GDM1 (cell line): ENCODE measurements at places on chromosomes 6 and 20.

DNA sequence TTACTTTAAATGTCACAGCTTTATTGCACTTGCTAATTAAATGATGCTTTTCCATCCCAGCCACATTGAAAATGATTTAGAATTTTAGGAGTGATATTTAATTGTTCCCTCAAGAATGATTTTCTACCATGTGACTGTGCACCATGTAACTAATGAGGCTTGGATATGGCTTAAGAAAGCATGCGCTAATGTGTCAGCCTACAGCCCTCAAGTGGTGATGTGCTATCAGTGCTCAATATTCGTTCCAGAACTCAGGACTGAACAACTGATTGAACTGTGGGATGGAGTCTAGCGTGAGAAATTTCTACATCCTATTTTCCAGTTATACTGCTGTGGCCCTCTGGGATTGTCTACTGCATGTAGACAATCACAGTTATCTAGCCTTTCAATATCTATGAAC is 71.5 kb downstream of the PKIB start:
- no peak for DNase-seq

GRCh38 chr20:45429618-45430017 is 13.7 kb downstream of the PIGT start:
- DNase-seq: no peak

DNA sequence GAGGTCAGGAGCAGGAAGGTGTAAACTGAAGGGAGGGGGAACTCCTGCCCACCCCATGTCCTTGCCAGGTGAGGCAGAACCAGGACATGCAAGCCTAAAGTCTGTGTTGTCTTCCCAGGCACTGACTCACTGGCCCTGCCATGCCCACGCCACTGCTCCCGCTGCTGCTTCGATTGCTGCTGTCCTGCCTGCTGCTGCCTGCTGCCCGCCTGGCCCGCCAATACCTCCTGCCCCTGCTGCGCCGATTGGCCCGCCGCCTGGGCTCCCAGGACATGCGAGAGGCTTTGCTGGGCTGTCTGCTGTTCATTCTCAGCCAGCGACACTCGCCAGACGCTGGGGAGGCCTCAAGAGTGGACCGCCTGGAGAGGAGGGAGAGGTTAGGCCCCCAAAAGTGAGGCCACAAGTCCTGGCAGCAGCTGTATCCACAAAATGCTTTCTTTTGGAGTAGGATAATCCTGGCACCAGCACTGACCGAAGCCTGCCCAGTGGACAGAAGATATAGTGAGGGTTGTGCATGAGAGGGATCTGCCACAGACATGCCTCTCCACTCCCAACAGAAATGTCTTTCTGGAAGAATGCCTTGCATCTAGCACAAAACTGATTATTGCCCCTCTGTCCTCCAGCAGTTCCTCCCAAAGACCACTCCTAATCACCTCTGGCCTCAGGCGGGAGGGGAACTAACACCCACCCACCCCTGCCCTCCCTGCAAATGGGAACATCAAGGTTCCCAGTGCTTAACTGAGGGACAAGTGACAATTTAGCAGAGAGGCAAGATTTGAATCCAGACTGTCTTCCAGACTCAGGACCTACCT is 812 bp downstream of the MYMX start:
- no peak for DNase-seq

DNA sequence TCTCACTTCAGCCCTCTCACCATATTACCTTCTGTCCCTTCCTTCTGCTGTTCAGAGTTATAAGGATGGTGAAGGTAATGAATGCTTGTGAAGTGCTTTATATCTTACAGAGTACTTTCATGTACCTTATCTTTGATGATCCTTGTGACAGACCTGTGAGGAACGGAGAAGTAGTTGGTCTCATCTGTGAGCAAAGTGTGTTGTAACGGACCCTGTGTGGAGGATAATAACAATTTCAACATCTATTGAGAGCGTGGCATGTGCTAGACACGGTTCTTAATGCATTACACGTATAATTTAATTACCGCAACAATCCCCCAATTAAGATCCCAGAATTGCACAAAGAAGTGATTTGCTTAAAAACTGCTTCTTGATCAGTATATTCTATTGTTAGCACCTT is 124.6 kb downstream of the ANKS1A start:
- no peak for DNase-seq

GRCh38 chr20:14341801-14342200 is 4.4 kb upstream of the FLRT3 start:
- DNase-seq: no peak

- no peak for DNase-seq
These were observed 196.7 kb upstream of the KCNQ5 start for GRCh38 chr6:72425003-72425681.

DNA sequence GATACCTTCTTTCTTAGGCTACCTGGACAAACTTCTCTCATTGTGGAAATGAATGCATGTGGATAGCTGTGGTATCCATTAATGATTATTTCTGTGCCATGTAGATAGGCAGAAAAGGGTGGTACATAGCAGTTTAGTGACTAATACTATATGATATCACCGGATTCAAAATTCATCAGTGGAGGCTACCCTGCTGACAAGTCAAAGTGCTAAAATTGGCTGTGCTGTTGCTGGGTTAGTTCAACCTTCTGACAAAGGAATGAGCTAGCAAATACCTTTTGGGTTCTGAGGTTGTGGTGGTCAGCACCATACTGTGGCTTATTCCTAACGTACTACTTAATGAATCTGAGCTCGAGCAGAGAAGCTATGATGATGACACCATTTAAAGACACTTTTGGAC is 109.1 kb downstream of the TFAP2B start:
- no peak for DNase-seq
